Stimulated activated CD4-positive, alpha-beta T cell treated with anti-CD3 and anti-CD28 coated beads, Interleukin-15, amount 100 ng/mL, for 48 hours (primary cell): ENCODE measurements at places on chromosomes 7 and 10.

DNA sequence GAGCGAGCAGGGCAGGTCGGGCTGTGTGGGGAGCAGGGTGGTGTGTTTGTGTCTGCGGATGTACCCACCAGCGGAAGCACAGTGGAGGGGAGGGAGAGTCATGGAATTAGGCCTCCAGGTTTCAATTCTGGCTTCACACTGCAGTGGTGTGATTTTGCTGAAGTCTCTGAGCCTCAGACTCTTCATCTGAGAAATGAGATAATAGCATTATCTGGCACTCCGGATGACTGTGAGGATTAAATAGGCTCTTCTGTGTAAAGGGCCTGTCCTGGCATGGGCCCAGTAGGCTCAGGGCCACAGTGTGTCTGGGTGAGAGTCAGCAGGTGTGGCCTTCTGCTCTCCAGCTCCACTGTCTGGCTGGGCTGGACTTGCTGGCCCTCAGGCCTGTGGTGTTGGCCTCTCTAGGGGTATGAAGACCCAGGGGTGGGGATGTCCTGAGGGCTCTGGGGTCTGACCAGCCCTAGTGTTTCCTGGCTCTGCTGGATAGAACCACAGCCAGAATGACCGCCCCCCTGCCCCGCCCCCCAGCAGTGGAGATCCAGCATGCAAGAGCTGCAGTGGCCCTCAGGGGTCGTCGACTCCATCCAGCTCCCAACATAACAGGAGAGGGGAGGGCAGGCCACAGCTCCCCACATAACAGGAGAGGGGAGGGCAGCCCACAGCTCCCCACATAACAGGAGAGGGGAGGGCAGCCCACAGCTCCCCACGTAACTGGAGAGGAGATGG lies 178.6 kb downstream of the RPS24 start:
- DNase-seq: no peak

DNA sequence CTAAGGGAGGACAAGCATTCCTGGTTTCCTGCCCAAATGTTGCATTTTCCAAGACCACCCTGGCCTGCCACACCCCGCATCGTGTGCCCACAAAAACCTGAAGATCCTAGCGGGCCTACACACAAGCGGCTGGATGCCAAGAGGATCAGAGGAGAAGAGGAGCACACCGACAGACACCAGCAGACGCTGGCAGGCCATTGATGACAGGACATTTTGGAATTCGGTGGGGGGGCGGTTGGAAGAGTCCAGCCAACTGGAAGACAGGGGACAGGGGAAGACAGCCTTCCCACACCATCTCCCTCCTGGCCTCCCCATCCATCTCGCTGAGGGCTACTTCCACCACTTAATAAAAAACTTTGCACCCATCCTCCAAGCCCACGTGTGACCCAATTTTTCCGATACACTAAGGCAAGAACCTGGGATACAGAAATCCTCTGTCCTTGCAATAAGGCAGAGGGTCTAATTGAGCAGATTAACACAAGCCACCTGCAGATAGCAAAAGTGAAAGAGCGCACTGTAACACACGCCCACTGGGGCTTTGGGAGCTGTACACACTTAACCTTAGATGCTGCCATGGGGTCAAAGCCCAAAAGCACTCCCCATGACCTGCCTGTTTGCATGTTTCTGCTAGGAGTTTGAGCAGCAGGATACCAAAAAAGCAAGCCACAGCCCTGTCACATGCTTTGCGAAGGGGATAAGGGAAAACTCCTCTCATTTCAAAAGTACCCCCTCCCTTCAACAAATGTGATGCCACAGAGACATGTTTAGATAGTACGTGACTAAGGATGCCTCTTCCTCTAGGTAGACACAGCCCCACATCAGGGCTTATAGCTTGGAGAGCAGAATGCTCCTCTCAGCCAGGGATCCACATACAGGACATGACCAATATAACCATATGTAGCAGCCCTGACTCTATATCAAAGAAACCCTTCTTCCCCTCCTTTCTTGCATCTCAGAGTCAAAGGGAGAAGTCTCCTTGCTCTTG lies 13.4 kb upstream of the SMNDC1 start:
- no peak for DNase-seq

- DNase-seq: no peak
Measured at GRCh38 chr10:62907470-62908212, 91.5 kb upstream of the EGR2 start.

DNA sequence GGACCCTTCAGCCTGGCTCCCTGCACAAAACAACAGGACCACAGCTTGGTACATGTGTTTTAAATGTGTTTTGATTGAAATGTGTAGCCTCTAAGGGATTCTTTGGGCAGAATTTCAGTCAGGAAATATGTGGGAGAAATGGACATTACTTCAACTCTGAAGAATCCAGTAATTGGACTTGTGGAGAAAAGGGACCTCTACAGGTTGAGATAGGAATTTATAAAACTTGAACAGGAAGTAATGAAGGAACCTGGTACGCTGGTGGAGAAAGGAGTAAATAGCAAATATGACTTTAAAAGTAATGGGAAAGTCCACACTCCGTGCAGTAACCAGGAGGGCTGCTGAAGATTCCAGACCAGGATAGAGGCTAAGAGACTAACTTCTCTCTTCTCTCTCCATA lies 220.5 kb downstream of the LHFPL3 start:
- no peak for DNase-seq

DNA sequence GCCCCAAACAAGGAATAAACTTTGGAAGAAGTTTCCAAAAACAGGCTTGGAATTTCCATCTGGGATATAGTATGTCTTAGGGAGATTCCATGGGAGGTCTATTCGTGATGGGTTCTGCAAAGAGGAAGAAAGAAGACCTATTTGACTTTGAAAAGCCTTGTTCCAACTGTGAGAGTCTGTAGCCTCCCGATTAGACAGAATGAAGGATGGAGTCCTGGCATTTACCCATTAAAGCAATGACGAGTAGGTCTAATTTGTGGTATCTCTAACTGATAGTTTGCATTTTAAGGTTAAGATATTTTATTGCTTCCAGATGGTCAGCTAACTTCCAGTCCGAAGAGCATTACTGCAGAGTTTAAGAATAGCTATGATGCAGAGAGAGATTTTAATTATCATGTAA lies 19.5 kb upstream of the GALNT17 start:
- no peak for DNase-seq
